ENCODE measurements at places on chromosomes 7 and 10.

DNA sequence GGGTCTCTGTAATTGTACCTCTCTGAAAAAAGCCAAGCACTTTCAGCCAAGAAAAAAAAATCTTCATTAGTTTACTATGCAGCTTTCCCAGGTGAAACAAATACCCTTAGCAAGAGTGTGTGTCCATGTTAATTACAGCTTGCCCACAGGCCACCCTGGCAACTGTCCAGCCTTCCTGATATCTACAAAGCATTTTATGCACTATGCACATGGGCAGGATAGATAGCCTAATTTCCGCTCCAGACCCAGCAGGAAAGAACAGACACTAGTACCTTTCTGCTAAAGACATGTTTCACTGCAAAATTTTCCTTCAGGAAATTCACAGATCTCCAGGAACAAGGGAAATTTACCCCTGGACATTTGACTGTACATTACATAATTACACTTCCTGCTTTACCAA, 24.4 kb downstream of the CACNA2D1 start:
- DNase-seq, result no peak

DNA sequence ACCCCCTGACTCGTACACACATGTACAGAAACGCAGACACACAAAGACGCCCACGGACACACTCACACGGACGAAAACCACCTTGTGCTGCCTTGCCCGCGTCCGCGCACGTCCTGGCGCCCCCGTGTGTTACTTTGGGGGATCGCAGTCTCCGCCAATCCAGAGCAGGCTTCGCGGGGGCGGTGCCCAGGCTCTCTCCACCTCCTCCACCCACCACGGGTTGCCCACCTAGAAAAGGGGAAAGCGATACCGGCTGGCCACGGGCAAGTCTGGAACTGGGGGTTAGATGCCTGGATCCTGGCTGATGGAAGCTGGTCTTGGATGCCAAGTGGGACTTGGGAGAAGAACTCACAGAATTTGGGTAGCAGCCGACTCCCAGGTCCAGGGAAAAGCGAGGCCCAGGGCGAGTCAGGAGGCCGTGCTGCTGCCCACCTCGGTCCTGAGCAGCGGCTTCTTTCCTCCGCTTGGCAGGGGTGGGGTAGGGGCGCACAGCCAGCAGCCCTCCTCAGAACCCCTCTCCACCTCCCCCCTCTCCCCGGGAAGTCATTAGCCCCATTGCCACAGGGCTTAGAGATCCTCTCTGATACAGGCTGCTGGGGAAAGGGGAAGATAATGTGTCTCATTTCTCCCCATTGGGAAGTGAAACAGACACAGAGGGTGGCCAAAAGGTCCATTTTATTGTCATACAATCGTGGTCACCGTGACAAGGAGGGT, 4.6 kb upstream of the VGF start:
- DNase-seq, result no peak

DNA sequence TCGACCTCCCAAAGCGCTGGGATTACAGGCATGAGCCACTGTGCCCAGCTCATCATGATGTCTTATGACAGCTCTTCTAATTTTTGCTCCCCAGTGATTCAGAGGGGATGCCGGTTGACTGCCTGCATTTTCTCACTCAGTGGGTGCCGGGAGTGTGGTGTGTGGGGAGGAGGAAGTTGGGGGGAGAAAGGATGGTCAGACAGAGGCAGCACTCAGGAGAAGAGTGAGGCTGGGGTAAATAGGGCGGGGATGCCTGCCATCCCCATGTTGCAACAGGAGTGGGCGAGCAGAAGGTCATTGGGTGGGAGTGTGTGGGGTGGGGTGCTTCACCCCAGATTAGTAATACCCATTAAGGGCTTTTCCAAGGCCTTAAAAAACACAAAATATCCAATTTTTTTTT, 3.5 kb upstream of the CCL24 start:
- no peak for DNase-seq

GRCh38 chr7:101985057-101985902, 167.9 kb downstream of the CUX1 start:
- DNase-seq, result no peak

- no peak for DNase-seq
These were observed 630.3 kb upstream of the POT1 start for GRCh38 chr7:125559921-125560320.

DNA sequence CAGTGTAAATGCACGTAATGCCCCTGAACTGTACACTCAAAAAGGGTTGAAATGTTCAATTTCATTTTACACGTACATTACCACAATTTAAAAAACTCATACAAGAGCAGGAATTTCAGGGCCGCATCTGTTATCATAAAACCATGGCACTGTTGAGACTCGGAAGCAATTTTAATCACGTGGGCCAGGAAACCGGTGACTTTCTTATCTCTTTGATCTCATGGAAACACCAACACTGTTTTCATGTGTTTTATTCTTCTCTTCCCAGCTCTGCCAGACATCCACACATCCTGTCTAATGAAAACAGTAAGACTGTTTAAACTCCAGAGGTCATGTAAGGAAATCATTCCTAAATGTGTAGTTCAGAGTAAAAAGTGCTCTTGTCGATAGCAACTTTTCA, 35.9 kb downstream of the PTPRE start:
- DNase-seq, result no peak

GRCh38 chr10:31242902-31243301, 76.1 kb upstream of the ZEB1 start:
- peak; percentile 82 for DNase-seq

DNA sequence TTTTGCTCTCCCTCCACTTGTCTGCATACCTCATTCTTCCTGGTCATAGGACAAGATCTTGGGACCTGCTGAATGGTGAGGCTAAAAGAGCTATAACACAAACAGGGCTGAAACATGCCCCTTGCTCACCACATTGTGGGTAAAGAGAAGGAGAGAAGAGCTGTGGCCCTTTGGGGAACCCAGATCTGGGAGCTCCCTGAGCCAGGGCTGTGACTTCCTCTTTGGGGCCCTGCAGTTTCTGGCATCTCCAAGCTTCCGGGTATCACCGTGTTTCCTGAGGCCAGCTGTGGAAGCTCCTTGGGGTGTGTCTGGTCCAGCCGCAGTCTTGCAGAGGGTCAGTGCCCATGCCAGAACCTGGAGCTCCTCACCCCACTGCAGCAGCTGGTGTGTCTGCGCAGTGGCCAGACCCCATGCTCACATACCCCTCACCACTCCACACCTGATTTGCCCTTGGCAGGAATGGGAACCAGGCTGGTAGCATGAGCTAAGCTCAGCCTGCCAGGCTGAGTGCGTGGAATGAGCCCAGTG, 34.0 kb downstream of the DKK1 start:
- DNase-seq, result no peak

DNA sequence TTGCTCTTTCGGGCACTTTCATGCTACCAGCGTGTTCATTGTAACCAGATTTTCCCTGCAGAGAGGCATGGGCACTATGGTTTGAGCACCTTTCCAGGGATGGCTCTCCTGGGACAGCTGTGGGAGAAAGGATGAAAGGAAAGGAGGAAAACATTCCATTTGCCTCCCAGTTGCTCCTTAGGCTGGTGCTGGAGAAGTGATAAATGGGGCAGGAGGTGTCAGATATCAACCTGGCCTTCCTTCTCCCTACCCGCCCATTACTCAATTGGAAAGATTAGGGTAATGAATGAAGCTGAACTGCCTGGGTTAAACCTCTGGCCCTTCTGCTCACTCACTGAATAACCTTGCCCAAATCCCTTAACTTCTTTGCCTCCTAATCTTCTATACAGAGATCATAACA, 228.4 kb downstream of the PLXNA4 start:
- no peak for DNase-seq

- DNase-seq, result no peak
These were observed 107.7 kb downstream of the ICA1 start for GRCh38 chr7:8154272-8154671.

DNA sequence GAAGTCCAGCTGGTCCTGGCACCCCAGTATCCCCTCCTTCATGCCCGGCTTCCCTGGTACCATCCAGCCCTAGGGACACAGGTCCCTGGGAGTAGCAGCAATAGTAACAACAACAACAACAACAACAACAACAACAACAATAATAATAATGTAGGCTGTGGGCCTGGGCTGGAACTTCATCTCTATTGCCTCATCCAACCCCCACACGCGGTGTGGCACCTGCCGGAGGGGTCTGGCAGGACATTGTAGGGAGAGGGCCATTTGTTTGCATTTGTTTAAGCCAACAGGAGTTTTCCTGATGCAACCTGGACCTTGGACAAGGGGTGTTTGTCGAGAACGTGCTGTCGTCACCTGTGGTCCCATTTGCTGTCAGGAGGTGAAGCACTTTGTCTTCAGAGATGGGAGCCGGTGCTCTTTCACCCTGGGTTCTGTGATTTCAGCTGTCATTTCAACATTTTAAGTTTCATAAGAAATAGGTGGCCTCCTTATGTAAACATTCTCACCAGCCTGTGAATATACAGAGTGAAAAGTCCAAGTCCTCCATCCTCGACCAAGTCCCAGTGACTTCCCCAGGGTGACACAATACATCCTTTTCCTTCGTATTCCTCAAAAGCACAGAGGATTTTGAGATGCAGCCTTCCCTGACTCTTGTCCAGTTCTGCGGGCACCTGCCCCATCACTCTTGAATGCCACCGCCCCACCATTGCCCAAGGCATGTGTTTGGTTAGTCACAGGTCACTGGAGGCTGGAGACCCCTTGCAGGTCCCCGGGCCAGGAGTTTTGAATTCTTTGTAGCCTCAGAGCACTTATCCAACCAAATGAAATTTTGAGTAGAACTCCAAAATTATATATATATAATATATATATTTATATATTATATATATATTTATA, 9.2 kb downstream of the LHPP start:
- DNase-seq, result no peak

- DNase-seq, result no peak
These were observed 8.0 kb downstream of the KLF6 start for GRCh38 chr10:3776796-3777571.

GRCh38 chr10:131829156-131829930, 71.5 kb upstream of the PPP2R2D start:
- no peak for DNase-seq

GRCh38 chr7:13742811-13743210, 246.7 kb downstream of the ETV1 start:
- no peak for DNase-seq

GRCh38 chr10:50511492-50512213, 112.1 kb downstream of the SGMS1 start:
- no peak for DNase-seq

GRCh38 chr10:35056133-35056532, 34.0 kb downstream of the CUL2 start:
- no peak for DNase-seq

GRCh38 chr10:132700156-132701098, 85.5 kb downstream of the NKX6-2 start:
- DNase-seq, result no peak

GRCh38 chr10:92811986-92812385, 36.3 kb upstream of the EXOC6 start:
- DNase-seq, result no peak

GRCh38 chr10:86325158-86325557, 41.4 kb downstream of the GRID1 start:
- DNase-seq, result no peak

GRCh38 chr10:120788771-120789170, 62.4 kb upstream of the WDR11 start:
- no peak for DNase-seq

DNA sequence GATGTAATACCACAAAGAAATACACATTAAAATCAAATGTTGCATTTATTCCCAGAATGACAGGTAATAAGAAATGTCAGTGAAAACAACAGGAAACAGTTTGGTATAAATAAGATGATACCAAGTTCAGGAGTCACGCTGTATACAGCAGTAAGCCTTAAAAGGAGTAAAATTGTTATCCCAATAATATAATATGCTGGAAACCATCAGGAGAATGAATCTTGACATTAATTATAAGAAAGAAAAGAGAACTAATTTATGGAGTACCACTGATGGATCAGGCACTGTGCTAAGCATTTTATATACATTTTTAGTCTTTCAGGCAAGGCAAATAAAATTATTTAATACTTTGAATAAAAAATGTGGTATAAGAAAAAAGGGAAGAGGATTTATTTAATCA, 27.6 kb downstream of the PRKAR2B start:
- DNase-seq, result no peak

DNA sequence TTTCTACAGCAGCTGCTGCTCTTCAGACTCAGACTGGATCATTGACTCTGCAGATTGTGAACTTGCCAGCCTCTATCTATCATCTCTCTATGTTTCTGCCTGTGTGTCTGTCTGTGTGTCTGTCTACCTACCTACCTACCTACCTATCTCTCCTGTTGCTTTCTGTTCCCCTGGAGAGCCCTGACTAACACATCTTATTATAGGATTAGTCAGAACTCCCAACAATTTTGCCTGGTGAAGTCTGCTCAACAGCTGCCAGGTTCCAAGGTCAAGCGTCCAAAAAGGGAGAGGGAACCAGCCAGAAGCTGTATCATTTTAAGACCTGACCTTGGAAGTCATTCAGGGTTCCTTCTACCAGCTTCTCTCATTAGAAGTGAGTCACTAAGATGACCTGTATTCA, 579.0 kb upstream of the DPP6 start:
- no peak for DNase-seq

DNA sequence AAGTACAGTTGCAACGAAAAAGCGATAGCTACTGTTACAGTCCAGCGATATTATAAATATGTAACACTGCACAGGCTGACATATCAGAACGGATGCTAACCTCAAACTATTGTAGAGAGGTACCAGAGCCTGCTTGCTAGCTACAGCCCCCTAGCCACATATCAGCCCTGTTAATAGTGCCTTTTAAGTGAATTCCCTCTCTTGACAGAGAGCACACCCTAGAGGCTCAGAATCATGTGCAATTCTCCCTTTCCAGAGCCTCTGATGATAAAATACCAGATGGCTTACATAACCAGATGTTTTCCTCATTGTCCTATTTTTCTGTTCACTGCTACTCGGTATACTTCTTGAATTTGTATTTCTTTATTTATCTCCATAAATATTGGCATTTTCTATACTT, 960.7 kb upstream of the CELF2 start:
- no peak for DNase-seq

DNA sequence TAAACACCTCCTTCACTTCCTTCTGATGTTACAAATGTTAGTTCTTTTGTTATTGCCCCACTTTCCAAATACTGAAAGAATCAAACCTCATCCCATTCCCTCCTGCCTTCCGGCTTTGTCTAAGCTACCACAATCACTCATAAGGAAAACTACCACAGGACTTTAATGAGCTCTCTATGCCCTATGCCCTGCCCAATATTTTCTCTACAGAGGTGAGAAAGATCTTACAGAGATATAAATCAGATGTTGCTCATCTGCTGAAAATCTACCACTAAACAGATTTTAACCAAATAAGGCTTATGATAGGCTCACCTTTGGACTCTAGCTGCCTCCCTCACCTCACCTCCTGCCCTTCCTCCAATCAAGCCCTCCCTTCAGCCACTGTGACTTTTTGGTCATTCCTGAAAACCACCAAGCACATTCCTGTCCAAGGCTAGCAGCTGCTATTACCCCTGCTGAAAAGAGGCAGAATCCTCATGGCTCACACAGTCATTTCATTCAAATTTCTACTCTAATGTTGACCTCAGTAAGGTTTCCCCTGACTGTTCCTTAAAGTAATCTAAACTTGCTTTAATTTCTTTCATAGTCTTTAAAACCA, 7.7 kb downstream of the ZNF33B start:
- no peak for DNase-seq

All from epithelial cell of proximal tubule (primary cell).